Effector CD8-positive, alpha-beta T cell (primary cell): ENCODE measurements at places on chromosomes 4 and X.
A peak's percentile ranks its signal among the peaks of the same experiment; 100 is the strongest.

DNA sequence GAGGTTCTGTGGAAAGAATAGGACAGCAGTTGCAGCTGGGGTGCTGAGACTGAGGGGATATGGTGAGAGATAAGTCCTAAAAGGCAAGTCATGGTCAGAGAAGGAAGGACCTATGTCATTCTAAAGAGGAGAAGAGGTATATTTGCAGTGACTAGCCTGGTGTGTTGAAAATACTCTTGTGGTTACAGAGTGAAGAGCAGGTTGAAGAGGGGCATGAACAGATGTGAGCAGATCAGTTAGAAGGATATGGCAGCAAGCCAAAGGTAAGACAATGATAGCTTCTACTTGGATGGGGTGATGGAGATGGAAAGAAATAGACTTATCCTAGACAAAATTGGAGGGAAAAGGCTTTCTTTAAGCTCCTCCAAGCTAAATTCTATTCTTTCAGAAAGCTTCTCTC lies 469.8 kb upstream of the CPEB2 start:
- no peak for DNase-seq

- DNase-seq, result peak; percentile 64
Measured at GRCh38 chr4:75672461-75673026, 667 bp downstream of the G3BP2 start.

DNA sequence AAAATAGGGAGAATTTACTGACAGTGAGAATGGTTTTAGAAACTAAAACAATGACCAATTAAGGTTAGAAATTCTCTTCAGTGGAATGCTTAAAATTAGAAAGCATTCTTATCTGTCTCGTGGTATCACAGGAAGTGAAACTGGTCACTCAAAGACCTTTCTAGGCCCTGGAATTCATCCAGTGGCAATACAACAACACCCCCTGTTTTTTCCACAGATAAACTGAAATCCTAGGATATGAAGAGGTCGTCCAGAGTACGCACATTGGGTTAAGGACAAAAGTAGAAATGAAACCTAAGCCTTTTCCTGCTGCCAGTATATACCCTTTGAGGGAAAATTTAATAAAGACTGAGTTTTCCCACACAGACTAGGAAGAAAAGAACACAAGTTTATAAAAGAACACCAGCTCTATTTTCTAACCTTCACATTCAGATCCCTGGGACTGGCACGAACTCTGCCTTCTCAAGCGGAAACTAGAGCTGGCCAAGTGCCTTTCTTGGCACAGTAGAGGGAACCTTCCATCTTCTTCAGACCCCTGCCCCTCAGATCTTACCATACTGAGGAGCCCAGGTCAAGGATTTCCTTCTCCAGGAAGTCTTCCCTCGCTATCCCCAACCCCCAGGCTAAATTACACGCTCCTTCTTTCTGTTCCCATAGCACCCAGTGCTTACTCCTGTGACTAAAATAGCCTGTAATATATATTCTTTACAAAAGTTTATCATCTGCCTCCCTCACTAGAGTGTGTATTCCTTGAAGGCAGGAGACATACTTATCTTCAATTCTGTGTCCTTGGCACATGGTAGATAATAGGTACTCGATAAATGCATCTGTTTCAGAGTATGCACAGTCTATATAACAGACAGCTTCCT lies 16.9 kb downstream of the LHFPL1 start:
- no peak for DNase-seq

DNA sequence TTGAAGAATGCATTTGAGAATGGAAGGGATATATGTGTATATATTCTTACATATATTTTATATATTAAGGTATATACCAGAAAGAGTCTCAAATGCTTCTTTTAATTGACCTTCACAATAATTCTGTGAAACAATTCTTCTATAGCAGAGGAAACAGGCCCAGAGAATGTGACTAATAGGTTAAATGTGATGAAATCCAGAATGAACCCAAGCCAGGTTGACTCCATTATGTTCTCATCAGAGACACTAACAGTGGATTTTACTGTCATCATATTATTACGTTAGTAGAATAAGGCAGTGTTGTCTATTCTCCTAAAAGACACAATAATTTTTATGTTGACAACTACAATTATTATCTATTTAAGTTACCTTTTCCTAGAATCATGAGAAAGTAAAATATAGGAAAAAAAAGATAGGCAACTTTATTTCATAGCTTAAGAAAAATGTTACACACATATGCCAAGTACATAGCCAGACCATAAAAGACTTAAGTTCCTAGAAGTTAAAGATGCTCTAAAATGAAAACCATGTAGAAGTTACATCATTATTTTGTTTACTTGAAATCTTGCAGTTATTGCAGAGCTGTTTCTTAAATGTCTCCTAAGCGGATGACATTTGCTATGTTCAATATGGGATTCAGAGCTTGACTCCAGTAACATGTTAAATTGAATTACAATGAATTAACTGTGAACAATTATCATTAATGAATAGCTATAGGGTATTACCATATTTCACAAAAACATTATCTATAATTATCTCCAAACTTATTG lies 56.2 kb upstream of the ANKRD50 start:
- DNase-seq, result no peak

DNA sequence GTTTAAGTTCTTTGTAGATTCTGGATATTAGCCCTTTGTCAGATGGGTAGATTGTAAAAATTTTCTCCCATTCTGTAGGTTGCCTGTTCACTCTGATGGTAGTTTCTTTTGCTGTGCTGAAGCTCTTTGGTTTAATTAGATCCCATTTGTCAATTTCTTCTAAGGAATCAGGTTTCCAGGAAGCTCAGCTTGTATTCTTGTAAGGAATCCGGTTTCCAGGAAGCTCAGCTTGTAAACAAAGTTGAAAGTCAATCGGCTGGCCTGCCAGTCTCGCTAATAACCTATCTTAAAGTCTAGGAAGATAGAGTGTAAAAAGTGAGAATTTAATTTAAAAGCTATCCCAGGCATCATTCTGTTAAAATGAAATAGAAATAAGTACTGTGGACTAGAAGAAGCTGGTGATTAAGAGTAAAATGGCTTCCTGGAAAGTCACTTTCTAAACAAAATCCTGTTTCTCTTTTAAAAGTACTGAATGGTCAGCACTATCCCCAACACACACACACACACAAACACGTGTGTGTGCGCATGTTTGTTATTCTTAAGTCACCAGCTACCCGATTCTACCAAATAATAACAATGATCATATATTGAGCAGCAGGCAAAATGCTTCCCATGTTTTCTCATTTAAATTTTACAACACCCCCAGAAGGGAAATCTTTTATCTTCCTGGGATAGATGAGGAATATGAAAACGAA lies 171.7 kb downstream of the PAPSS1 start:
- DNase-seq, result no peak

DNA sequence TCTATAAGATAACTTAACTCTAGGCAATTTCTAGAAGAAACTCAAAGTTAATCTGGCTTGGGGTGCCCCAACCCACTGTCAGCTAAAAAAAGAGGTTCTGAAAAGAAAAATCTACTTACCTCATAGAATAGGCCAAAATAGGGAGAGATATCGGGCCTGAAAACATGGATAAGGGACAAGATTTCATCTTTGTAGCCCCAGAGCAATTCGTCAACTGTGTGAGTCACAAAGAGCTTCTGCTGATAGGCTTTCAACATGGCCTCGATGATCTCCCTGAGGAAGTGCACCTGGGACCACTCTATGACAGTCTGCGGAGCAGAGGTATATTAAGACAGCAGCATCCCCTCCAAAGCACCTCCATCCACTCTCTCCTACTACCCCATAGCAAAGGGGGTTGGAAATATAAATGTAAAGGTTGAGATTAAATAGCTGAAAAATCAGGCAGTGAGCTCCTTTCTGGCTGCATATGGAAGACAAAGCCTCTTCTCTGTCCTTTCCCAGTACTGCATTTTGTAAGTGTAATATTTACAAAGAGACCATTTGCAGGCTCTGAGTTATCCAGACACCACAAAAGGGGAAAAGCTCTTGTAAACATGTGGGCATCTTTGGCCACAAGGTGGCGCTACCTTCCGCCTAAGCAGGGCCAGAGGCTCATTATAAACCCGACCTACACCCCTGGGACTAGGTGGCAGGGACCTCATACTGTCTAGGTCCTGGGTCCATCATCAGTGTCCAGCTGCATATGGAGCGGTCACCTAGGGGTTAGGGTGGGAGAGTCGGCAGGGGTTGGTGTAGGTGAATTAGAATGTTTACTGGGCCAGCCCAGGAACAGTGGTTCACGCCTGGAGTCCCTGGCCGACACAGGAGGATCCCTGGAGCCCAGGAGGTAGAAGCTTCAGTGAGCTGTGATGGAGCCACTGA lies 31.5 kb upstream of the NUP54 start:
- peak; percentile 70 for DNase-seq

GRCh38 chr4:118834960-118835569 lies 861 bp downstream of the SEC24D start:
- peak; percentile 2 for DNase-seq

DNA sequence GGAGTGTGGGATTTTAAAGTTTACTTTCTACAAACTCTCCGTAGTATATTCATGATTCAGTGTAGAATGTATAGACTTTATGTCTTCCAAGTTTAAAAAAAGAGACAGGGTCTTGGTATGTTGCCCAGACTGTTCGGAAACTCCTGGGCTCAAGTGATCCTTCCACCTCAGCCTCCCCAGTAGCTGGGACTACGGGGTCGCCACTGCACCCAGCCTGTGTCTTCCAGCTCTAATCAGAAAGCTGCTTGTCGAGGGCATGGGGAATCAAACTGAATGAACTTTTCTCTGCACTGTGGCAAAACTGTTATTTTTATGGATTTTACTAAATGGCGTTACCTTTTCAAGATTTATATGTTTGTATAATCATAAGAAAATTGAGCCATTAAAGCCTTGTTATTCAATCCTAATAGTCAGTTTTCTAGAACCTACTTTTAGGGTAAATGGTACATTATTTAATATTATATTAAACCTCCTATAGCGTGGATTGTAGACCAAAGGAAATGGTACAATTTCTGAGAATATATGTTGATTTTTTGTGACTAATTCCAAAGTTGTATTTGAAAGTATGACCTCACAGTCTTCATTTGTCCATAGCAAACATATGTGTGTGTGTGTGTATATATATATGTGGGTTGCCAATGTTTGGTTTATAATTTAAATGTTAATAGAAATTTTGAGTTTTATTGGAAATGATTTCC lies 1.1 kb downstream of the BLOC1S4 start:
- no peak for DNase-seq

GRCh38 chr4:137432446-137433311 lies 99.6 kb downstream of the PCDH18 start:
- no peak for DNase-seq

DNA sequence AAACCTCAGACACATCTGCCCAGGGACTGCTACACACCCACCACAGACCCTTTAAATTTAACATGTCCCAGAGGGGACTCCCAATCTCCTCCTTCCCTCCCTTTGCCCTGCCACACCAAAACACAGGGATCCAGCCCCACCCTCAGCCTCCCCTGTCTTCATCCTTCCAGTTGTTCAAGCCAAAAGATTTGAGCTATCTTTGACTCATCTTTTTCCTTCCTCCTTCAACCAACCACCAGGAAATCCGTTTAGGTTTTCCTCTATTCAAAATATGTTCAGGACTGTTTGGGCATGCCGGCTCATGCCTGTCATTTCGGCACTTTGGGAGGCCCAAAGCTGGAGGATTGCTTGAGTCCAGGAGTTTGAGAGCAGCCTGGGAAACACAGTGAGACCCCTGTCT lies 6.9 kb upstream of the STK32B start:
- DNase-seq, result no peak
